Activated T-cell treated with anti-CD3 and anti-CD28 coated beads for 48 hours (primary cell): ENCODE measurements at places on chromosomes 12 and 14.

GRCh38 chr14:94132285-94132887 is 3.0 kb upstream of the IFI27L2 start:
- peak; percentile 39 for DNase-seq

- DNase-seq: no peak
Observed at GRCh38 chr12:124026755-124027745, 54.0 kb downstream of the ZNF664 start.

GRCh38 chr14:79730196-79730595 is 481.1 kb downstream of the DIO2 start:
- DNase-seq: no peak

- no peak for DNase-seq
Observed at GRCh38 chr12:92466391-92467305, 236.1 kb upstream of the PLEKHG7 start.

DNA sequence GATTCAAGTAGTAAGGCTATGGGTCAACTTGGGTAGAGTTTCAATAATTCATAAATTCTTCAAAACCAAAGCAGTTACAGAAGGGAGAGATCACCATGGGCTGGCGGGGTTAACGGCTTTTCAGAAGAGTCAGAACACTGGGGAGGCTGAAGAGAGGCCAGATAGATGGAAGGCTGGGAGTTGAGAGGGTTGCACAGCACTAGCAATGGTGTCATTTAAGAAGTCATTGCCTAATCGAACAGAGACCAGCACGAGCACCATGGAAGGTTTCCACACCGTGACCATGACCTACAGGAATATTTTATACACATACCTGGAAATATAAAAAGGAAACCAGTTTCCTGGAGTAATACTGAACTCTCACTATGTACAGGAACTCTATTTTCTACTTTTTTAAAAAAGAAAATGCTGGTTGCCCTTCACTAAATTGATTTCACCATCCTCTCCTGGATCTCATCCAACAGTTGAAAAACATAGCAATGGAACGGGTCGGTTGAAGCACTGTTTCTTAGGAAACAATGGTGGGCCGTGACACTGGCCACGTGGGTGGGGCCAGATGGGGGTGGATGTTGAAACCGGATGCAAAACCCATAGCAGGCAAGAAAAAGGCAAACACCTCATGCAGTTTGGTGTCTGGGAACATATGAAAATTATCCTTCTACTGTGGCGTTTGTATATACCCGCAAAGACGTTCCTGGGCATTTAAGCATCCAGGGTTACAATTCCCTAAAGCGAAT is 38.0 kb upstream of the RIN3 start:
- no peak for DNase-seq

DNA sequence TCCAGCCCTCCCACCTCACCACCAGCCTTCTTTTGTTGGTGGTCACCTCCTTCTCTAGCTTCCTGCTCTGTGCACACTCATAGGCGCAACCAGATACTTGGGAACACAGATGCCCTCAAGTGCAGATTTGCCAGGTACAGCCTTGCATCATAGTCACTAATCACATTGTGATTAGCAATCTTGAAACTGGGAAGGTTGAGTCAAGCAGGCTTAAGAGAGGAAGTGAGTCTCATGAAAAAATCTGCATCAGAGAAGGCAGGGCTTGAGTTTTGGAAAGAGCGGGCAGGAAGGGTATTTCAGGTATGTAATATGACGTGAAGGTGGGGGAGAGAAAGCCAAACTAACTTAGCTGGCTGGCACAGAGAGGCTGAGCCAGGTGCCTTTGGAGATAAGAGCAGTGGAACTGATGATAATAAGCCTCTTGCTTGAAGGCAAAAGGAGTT is 2.7 kb upstream of the RABGGTA start:
- DNase-seq: peak; percentile 22

DNA sequence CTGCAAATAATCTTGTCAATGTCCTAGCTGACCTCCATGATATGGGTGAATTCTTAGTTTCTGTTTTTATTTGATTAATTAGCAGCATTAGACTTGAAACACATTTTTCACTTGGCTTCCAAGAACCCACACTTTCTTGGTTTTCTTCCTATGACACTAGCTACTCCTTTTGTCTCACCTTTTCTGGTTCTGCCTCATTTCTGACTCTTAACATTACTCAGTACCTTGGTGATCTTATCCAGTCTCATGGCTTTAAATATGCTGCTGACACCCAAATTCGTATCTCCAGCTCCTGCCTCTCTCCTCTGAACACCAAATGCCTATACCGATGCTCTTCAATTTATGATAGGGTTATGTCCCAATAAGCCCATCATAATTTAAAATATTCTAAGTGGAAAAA is 32.0 kb upstream of the SSTR1 start:
- DNase-seq: no peak

- DNase-seq: no peak
Observed at GRCh38 chr12:64091186-64091585, 130.9 kb downstream of the KICS2 start.

DNA sequence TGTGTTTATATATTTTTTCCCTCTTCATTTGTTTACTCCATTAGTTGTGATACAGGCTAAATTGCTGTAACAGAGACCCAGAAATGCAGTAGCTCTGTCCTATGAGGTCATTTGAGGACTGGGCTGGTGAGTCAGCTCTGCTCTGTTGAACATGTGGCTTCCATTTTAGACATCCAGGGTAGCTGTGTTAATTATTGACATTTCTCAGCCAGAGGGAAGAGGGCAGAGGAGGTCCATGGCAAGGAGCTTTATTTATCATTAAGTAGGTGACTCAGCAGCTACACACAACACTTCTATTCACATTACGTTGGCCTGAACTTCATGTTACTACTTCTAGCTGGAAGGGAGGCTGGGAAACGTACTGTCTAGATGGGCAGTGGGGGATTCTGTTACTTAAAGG is 85.4 kb downstream of the PTCSC3 start:
- DNase-seq: no peak

- DNase-seq: no peak
Observed at GRCh38 chr14:20002319-20002718, 356 bp downstream of the OR4Q2 start.

DNA sequence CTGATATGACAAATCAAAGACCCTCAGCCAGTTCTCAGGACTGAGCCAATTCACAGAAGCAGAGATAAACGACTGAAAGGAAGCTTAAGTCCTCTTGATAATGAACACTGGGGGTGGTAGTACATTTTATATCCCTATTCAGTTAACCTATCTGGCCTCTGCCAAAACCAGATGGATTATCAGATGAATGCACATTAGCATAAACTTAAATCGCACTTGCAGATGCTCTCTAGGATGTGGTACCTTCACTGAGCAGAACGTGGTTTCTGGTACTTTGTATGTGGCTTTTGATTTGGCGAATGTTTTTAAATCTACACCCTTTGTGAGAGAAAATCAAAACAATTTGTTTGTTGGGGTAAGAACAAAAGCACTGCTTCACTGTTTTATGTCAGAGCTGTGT is 21.1 kb upstream of the TAS2R14 start:
- DNase-seq: no peak

DNA sequence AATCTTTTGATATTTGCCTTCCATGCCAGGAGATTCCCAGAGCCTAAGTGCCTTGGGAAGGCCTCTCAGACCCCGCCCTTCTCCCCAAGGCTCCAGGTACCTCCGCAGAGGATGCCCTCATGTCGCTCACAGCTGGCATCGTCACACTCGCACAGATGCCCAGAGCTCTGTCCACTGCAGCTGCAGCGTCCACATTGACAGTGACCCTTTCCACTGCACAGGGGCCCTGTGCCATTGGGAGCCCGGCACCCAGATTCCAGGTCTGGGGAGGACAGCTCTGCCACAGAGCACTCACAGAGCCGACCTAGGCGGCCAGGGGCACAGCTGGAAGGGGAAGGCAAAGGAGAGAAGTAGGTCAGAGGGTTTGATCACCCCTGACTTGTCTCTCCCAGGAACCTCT is 12.3 kb upstream of the CSAD start:
- DNase-seq: no peak

- DNase-seq: no peak
Observed at GRCh38 chr12:110088936-110089335, 35.2 kb upstream of the IFT81 start.

- no peak for DNase-seq
Observed at GRCh38 chr12:29198901-29199300, 49.8 kb downstream of the FAR2 start.

DNA sequence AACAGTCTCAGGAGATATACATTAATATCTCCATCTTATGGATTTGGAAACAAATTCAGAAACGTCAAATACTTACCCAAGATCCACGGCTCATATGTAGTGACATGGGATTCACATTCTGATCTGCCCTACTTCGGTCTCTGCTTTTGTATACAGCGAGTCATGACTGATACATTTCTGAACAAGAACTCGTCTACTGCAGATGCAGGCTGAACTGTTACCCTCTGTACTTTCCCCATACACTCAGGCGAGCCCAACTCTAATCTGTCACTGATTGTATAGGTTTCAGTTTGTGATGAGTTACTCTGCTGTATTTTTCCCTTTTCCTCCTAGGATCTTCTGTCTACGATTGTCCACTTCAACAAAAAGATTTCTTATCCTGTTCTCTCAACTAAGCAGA is 441.6 kb downstream of the CCDC91 start:
- no peak for DNase-seq
